NCI-H2107 (cell line): ENCODE measurements at places on chromosomes 5 and 9.

- DNase-seq, result no peak
Observed at GRCh38 chr5:78887384-78888118, 97.6 kb downstream of the ARSB start.

- DNase-seq, result no peak
Observed at GRCh38 chr5:29051509-29051908, 2013.1 kb upstream of the CDH9 start.

GRCh38 chr5:158635565-158635964, 464.2 kb downstream of the EBF1 start:
- DNase-seq, result no peak

- DNase-seq, result no peak
Observed at GRCh38 chr9:126854734-126855133, 5.7 kb upstream of the ZBTB34 start.

DNA sequence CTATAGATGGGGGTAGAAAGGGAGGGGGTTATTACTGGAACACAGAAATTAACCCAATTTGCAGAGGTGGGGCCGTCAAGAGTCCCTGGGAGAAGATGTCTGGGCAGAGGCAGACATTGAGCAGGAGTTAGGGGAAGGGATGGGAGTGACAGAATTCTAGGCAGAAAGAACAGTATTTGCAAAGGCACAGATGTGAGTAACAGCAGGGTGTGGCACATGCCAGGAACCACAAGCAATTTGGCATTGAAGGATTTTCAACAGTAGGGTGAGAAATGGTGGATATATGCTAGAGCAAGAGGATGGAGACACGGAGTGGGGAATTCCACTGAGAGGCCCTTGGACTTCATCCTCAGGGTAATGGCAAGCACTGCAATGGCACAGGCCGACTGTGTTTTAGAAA, 71.6 kb upstream of the FRRS1L start:
- DNase-seq, result no peak

DNA sequence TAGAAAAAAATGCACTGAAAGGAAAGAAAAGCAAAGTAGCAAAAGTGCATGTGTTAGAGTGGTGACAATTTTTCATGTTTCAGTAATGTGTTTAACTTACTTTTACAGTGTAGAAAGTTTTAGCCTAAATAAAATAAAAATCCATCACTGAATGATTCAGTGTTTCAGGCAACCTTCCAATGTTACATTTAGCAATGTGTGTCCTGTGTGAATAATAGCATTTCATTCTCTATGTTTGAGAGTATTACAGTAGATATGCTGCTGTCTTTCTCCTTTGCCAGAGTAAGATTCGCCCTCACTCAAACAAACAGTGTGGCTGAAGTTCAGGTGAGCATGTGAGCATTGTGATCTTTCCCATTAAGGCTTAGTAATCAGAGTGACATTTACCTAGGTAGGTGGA, 171.1 kb downstream of the TARS1 start:
- no peak for DNase-seq

GRCh38 chr5:54643685-54644106, 126.1 kb downstream of the SNX18 start:
- DNase-seq, result no peak

- no peak for DNase-seq
Observed at GRCh38 chr5:11234501-11234911, 473.5 kb upstream of the DAP start.

GRCh38 chr9:112187404-112187803, 12.3 kb upstream of the SUSD1 start:
- no peak for DNase-seq

- DNase-seq, result no peak
Observed at GRCh38 chr5:8767746-8768145, 778.1 kb downstream of the SEMA5A start.
